Brain (organoid and tissue), 16 donors: ENCODE measurements at places on chromosomes 5 and 9. TPM values are rescaled to one million over a fixed set of nuclear protein-coding genes. Genes with fewer than 3 reads are reported as not detected.

GRCh38 chr5:120527251-120527650 lies 63.2 kb downstream of the PRR16 start:
- no peak for DNase-seq

The STING1 gene
- 12.9 TPM for polyA plus RNA-seq

- DNase-seq, result no peak
Observed at GRCh38 chr9:108463932-108464606, 391.7 kb downstream of the ACTL7B start.

The SH3TC2 gene
- 2.1 TPM for polyA plus RNA-seq

- DNase-seq, result no peak
Observed at GRCh38 chr5:140251527-140251973, 51.4 kb downstream of the PFDN1 start.
